ENCODE measurements at places on chromosomes 11 and 22.

DNA sequence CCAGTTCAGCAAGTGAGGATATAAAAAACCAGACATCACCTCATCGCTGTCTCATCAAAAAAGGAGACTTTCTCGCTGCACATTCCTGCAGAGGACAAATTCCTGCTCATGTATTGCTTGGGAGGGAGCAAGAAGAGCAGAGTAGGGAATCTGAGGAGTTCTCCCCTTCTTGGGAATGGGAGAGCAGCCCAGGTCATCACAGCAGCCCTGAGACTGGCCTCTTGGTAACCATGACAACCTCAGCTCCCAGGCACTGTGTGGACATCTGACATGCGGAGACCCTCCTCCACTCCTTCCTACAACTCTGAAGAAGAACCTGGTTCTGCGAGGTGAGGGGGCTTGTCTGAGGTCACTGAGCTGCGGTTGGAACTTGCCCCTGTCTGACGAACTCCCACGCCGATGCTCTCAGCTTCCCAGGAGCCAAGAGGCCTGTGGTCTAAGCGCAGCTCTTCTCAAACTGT is 17.9 kb downstream of the RFPL1 start:
- DNase-seq, result no peak

- DNase-seq, result no peak
Measured at GRCh38 chr11:21582791-21583190, 610.1 kb upstream of the ANO5 start.

DNA sequence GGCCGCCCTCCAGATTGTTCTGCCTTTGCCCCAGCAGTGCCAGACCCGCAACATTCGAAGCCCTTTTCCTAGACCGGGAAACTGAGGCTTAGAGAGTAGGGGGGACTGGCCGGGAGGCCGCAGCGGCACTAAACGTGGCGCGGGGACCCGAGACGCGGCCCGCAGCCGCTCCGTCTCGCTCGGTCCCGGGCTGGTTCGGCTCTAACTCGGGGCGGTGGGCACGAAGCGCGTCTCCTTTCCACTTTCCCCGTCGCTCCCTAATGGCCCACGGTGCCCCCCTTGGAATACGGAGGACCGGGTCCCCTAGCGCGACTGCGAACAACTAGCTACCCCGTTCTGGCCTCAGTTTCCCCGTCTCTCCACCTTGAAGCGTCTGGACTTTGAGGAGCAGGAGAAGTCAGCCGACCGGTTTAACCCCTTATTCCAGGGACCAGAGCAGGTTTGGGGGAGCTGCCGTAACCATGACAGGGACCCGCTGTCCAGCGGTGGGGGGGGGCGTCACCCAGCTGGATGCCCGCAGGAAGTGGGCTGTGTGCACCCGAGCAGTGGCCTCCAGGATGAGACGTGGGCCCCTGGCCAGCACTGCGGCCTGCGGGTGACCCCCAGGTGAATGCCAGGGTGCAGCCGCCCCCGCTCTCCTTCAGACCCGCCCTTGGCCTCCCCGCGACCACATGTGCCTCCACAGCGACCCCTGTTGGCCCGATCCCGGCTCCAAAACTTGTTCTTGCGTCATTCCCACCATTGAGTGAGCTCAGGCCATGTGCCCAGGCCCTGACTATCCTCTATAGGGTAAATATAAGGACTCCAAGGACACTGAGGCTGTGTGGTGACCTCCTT is 1.1 kb downstream of the CDC42EP1 start:
- peak; percentile 71 for DNase-seq

- DNase-seq, result peak; percentile 27
Measured at GRCh38 chr22:16917144-16918003, 90.6 kb downstream of the GAB4 start.

- DNase-seq, result no peak
Measured at GRCh38 chr11:86874304-86875056, 74.1 kb downstream of the PRSS23 start.

- no peak for DNase-seq
Measured at GRCh38 chr11:72321381-72321996, 77.5 kb upstream of the PHOX2A start.

DNA sequence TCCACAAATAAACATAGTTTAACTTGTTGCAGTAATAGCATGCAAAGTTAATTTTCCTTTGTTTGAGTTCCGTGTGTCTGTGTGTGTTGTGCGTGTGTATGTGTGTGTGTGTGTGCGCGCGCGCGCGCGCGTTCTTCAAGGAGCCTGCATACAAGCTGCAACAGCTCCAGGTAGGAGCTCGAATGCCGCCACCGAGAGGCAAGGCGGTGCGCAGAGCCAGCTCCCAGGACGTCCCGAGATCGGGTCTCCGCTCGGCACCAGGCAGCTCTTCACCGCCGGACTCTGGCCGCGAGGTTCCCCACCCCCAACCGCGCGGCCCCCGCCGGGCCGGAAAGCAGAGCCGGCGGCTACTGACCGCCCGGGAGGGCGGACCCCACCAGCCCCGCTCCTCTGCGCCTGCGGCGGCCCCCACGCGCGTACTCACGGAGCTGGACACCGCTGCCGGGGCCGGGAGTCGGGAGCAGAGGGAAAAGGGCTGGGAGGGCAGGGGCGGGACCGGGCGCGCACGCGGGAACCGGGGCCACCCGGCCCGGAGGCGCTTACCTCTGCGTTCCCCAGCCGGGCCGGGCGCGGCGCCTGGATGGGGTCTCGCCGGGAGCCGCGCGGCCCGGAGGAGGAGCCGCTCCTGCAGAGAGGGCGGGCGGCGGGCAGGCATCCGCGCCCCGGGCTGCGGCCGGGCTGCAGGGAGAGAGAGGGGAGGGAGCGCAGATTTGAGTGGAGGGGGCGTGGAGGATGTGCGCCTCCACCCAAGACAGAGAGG is 40.4 kb upstream of the AKIP1 start:
- no peak for DNase-seq

GRCh38 chr11:33134276-33134675 is 27.0 kb downstream of the CSTF3 start:
- DNase-seq, result no peak

DNA sequence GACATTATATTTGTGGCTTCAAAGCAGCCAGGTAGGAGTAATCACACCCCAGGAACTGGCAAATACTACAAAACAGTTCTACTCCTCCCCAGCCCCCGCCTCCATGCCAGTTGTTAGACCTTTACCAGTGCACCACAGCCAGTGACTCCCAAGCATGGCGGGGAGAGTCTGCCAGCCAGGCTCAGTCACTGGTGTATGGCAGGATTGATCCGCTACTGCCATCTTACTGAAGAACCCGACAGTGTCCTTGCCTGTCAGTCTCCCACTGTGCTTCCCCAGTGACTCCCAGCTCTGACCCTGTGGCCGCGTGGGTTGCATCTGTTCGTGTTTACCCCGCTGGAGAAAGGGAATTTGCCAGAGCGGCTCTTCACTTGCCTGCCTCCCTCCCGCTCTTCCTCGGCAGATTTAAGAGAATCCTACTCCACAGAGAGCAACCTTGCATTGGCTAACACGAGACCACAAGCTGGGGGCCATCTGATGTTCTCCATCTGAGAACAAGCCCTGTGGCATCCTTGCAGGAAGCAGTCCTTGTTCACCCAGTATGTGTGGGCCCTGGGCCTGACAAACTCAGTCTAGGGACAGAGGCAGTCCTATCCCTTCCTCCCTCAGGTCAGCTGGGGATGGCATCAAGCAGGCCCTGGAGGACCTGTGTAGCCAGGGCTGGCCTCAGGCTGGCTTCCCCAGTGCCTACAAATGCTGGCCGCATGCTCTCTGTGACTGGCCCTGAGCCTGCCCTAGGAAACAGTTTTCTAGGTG is 33.1 kb downstream of the GNAZ start:
- DNase-seq, result no peak

- DNase-seq, result no peak
Measured at GRCh38 chr11:1049071-1049405, 12.5 kb upstream of the MUC6 start.

- DNase-seq, result no peak
Measured at GRCh38 chr11:26964339-26964738, 29.6 kb upstream of the FIBIN start.

GRCh38 chr22:49406047-49406650 is 421.5 kb downstream of the BRD1 start:
- DNase-seq, result no peak

DNA sequence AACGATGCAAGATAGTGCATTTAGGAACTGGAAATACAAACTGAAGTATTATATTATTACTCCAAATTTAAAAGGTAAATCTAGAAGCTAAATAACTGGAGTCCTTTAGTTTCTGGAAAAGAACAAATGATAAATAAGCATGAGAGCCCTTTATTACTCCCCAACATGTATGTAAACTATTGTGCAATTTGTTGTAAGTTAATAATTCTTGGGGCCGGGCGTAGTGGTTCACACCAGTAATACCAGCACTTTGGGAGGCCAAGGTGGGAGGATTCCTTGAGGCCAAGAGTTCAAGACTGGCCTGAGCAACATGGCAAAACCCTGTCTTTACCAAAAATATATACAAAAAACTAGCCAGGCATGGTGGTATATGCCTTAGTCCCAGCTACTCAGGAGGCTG is 11.1 kb downstream of the SGSM3 start:
- DNase-seq, result no peak

GRCh38 chr11:12001186-12001585 is 7.2 kb downstream of the DKK3 start:
- no peak for DNase-seq

DNA sequence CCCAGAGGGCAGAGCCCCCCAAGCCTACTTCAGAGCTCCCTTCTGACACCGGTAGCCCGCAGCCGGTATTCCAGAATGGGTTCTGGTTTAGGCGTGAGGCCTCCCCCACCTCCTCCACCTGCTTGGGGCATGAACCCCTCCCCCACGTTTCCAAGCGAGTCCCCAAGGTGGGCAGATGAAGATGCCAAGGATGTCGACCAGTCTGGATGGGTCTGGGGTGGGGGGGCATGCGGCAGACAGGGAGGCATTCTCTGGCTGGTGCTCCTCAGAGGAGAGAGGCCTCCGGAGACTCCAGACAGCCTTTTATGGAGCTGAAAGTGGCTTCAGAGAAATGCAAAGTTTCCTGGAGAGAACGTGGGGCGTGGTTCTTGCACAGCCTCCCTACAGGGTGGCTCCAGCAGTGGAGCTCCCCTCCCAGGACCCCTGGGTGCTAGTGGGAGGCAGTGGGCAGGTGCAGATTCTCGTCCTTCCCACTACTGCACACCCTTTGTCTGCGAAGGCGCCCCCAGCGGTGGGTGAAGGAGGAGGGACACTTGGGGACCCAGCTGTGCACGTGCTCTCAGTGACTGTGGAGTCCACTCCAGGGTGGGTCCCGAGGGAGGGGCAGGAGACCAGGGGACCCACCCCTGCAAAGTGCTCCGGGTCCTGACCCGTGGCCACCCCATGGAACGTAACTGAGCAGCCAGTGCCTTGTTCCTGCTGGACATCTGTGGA is 4.2 kb downstream of the CCND1 start:
- DNase-seq, result no peak

DNA sequence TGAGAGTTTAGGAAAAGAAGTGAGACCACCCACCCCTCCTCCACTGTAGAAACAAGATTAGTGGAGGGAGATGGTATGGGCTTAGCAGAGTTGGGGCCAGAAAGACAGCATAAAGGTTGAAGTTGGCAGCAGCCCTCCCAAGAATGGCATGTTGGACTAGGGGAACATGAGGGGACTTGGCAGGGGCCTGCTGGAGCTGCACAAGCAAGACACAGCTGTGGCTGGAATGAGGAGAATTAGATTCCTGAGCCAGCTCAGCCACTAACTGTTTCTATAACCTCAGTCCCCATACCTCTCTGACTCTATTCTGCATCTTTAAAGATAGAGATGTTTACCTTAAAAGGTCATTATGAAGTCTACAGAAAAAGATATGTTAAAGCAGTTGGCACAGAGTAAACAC is 13.2 kb downstream of the MAP6 start:
- DNase-seq, result no peak

- DNase-seq, result no peak
Measured at GRCh38 chr11:5364214-5364613, 12.9 kb downstream of the OR51B6 start.

- no peak for DNase-seq
Measured at GRCh38 chr22:24485608-24486007, 9.5 kb upstream of the UPB1 start.

DNA sequence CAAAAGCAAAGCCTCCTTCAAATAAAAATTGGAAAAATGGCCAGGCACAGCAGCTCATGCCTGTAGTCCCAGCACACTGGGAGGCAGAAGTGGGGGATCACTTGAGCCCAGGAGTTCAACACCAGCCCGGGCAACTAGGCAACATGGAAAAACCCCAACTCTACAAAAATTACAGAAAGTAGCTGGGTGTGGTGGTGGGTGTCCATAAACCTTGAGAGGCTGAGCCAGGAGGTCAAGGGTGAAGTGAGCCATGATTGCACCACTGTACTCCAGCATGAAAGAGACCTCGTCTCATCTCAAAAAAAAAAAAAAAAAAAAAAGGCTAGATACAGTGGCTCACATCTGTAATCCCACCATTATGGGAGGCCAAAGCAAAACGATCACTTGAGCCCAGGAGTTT is 22.3 kb downstream of the DDX6 start:
- DNase-seq, result no peak

DNA sequence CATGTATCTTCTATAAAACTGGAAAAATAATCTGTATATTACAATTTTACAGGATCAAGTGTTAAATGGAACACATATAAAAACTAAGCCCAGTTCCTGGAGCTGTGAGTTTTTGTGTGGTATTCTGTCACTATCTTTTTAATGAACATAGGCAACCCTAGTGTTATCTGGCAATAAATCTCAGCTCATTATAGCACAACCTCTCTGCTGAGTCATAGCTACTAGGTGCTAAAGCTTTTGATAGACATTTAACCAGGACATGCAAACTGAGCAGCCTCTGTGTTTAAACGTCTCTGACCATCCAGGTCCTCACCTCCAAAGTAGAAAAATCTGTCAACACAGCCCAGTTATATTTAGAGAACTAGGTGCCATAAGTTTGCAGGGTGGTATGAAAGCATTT is 91.0 kb upstream of the CARD18 start:
- DNase-seq, result no peak

DNA sequence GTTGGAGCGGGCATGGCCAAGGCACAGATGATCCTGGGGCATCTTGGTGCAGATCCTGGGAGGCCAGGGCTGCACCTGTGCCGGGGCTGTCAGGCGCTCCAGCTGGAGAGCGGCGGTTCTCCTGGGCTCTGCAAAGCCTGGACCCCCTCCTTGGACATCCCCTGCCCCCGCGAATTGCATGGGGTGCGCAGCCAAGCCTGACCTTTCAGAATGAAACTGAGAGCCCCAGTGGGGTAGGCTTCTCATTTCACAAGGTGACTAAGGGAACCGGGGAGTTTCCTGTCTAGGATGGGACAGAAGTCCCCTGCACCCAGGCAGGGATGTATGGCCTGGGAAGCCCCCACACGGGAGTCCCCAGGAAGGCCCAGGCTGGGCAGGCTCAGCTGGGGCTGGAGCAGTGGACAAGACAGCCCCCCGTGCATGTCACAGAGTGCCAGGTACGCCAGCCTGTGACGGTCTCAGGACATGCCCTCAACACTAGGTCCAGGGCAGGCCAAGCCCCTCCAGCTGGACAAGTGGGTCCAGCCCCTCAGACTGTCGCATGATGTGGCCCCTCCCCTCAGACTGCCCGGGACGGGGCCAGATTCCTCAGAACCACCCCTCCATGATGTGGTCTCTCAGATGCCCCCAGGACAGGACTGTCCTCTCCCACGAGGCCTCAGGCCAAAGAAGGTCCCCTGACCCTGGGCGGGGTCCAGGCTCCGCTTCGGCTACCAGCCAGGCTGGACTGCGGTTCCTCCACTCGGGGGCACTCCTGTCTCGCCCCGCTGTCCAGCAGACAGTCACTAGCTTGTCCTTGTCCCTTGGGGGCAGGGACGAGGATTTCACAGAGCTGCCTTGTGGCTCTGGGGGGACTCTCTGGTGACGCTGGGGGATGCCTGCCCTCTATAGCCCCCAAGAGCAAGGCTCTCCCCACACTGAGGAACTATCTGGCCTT is 2.3 kb downstream of the LSP1 start:
- peak; percentile 45 for DNase-seq

GRCh38 chr11:117366248-117366647 is 38.6 kb downstream of the CEP164 start:
- no peak for DNase-seq

Data from stimulated activated naive CD4-positive, alpha-beta T cell treated with Interleukin-2 at 50 U/mL for 16 hours (primary cell).